ENCODE measurements at places on chromosomes 16 and 17.
A peak's percentile ranks its signal among the peaks of the same experiment; 100 is the strongest.

- DNase-seq, result peak; percentile 17
These were observed 22.9 kb downstream of the DHRS7C start for GRCh38 chr17:9768381-9768934.

DNA sequence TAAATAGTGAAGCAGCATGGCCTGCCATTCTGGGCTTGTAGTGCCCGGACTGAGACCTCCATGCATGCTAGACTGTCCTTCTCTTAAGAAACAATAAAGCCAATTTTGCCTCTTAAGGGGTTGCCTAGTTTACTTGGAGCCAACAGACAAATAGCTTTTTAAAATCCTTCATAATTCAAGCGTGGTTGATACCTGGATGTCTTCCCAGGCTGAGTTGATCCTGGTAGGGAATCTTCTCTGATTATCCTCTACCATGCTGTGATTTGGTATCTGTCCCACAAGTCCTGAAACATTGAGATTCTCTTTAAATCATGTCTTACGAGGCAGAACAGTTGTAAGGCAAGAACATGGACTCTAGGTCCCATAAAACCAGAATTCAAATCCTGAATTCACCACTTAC lies 359.6 kb upstream of the CCL2 start:
- no peak for DNase-seq

DNA sequence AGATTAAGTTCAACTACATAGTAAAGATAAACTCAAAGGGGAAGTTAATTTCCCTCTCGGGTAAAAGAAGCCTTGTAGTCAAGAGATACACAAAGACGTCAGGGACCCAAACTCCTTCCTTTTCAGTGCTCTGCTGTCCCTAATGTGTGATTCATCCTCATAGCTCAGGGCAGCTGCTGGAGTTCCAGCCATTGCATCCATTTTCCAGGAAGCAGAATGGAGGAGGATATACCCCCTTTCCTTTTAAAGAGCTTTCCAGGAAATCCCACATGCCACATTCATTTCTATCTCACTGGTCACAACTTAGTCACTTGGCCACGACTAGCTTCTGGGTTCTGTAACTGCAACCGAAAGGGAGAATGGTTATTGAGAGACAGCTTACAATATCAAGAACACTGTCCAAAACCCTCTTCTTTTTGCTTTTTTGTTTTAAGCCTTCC lies 95.3 kb downstream of the SOCS1 start:
- no peak for DNase-seq

- DNase-seq, result no peak
These were observed 37.8 kb downstream of the KLHDC4 start for GRCh38 chr16:87728026-87728425.

GRCh38 chr17:20948984-20949777 lies 93.6 kb downstream of the USP22 start:
- no peak for DNase-seq

GRCh38 chr17:70484496-70484895 lies 315.2 kb downstream of the KCNJ2 start:
- no peak for DNase-seq

GRCh38 chr16:69834807-69835466 lies 72.8 kb downstream of the WWP2 start:
- no peak for DNase-seq

GRCh38 chr17:4247971-4248388 lies 15.8 kb downstream of the ANKFY1 start:
- DNase-seq, result no peak

- no peak for DNase-seq
These were observed 126.9 kb downstream of the PARN start for GRCh38 chr16:14502932-14503741.
